ENCODE measurements at places on chromosomes 1 and 21.

GRCh38 chr1:185500001-185500626, 183.1 kb upstream of the IVNS1ABP start:
- DNase-seq, result no peak

DNA sequence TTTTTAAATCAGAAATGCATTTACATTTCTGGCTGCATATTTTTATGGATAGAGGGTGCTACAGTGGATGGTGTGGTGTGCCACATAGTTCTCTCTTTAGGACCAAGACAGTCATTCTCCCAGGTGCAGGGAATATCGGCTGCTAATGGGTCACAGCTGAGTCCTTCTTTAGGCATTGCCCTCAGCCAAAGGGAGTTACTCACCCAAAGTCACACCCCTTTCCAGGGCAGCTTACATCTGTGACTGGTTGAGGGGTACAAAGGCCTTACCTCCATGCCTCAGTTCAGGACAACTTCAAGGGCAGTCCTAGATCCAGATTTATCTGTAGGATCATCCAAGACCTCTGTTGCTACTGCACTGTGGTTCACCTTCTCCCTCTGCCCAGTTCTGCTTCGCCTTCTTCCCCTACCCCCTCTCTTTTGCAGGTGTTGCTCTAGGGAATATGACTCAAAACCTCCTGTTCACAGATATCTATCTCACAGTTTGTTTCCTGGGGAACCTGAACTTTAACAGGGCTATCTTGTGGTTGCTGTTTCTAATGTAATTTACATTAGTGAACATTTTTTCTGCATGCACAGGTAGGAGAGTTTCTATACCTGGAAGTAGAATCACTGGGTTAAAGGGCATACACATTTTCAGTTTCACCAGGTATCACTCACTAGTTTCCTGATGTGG, 413.9 kb downstream of the RPS6KC1 start:
- DNase-seq, result no peak

DNA sequence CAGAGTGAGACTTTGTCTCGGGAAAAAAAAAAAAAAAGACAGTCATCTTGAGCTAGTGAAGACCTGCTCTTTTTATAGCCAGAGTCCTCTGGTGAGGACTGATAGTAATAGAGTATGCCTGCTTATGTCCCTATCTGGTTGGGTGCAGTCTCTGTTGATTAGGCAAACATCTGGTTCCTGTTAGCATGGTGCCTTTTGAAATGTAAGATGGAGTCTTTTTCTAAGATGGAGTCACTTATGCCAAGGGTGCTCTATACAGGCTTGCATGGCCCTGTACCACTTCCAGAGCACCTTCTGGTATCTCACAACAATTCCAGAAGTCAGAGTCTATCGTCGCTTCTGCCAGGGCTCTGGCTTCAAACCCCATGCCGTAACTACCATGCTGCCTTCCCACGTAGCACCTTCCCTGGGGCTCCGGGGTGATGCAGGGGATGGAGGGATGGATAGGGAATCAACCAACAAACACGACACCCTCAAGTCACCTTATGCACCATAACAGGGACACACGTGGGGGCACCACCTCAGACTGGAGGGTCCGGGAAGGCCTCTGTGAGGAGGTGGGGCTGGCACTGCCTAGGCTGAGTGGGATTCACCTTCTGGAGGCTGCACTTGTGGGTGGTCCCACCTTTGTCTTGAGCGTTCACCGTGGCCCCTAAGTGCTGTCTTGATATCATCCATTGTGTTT, 11.6 kb upstream of the PADI6 start:
- DNase-seq, result no peak

- DNase-seq, result no peak
Observed at GRCh38 chr1:85282424-85282823, 6.0 kb upstream of the BCL10 start.

GRCh38 chr1:225911191-225912130, 12.6 kb downstream of the PYCR2 start:
- DNase-seq, result no peak

DNA sequence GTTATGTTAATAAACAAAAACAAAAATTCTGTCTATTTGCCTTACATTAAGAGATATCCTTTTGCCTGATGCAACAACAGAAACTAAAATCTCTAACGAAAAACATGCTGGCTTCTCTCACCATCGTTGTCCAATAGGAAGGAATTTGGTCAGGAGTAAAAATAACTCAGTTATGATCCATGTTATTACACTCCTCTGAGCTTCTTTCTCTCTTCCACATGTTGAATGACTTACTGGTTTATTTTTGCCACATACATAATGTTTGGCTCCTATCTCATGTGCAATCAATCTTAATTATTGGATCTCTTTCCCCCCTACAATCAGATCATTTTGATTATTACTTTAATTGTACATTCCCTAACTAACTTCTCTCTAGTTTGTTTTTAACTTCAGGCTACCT, 688.4 kb downstream of the USP25 start:
- no peak for DNase-seq

DNA sequence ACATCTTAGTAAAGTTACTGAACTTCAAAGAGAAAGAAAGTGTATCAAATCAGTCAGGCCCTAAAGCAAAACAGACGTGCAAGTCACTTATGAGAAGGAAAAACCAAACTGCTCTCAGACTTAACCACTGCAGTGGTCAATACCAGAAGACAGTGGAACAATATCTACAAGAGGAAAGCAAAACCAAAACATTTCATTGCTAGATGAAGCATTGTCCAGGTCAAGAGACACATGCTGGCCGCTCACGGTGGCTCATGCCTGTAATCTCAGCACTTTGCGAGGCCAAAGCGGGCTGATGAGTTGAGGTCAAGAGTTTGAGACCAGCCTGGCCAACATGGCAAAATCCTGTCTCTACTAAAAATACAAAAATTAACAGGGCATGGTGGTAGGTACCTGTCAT, 82.0 kb upstream of the MROH9 start:
- no peak for DNase-seq

DNA sequence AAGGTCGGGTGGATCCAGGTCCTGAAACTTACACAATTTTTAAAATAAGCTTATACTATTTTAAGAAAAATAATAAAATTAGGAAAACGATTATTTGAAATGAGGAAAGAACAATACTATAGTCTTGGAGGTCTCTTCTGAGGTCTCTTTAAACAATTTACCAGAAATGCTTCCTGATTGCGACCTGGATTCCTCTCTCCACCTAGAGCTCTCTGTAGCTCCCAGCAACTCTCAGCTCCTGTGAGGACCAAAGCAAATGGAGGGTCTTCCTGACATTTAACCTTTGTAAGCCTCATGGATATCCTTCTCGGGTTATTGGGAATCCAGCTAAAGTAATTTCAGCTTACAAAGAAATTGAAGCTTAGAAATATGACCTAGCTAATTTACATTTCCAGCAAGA, 886 bp downstream of the BTBD8 start:
- DNase-seq, result no peak

- no peak for DNase-seq
Observed at GRCh38 chr1:157984469-157984868, 9.0 kb upstream of the KIRREL1 start.

GRCh38 chr1:62539028-62539447, 58.3 kb upstream of the ANGPTL3 start:
- no peak for DNase-seq

- DNase-seq, result no peak
Observed at GRCh38 chr1:85453640-85454194, 11.2 kb downstream of the DDAH1 start.

GRCh38 chr1:206854401-206855129, 10.9 kb upstream of the IL20 start:
- no peak for DNase-seq

- no peak for DNase-seq
Observed at GRCh38 chr1:28885977-28886730, 28.2 kb upstream of the EPB41 start.

GRCh38 chr1:26890467-26890796, 349 bp upstream of the GPN2 start:
- DNase-seq, result no peak
